ENCODE measurements at places on chromosomes 3 and 15. TPM values are rescaled to one million over a fixed set of nuclear protein-coding genes. Genes with fewer than 3 reads are reported as not detected.

The CLRN1 gene
- total RNA-seq = not detected

The AP2M1 gene
- 432 TPM for total RNA-seq

The FETUB gene
- total RNA-seq = not detected

The GOLGA6L4 gene
- 4.7 TPM for total RNA-seq

The TMEM202 gene
- total RNA-seq = not detected

The PLS1 gene
- total RNA-seq = 1.2 TPM

The TRH gene
- not detected for total RNA-seq

The EBLN2 gene
- 1.4 TPM for total RNA-seq

The ZNF621 gene
- total RNA-seq = 6.9 TPM

The PTH1R gene
- total RNA-seq = not detected

The ARGFX gene
- total RNA-seq = not detected

The PDE8A gene
- 31.5 TPM for total RNA-seq

The PLCL2 gene
- 8.9 TPM for total RNA-seq

The TNFAIP8L3 gene
- total RNA-seq = 44.4 TPM

The SLC27A2 gene
- total RNA-seq = 1.2 TPM

The SEC61A1 gene
- total RNA-seq = 228 TPM

The EIF1B gene
- 21.9 TPM for total RNA-seq

The XCR1 gene
- not detected for total RNA-seq

The SOX14 gene
- not detected for total RNA-seq

The SH2D7 gene
- not detected for total RNA-seq

The FAH gene
- 19.4 TPM for total RNA-seq

The MEX3B gene
- total RNA-seq = 3.0 TPM

The ZPLD1 gene
- not detected for total RNA-seq

The HYAL2 gene
- total RNA-seq = 505 TPM

The C3orf49 gene
- not detected for total RNA-seq

The PLA1A gene
- total RNA-seq = 4.8 TPM

The SNRPA1 gene
- 65.8 TPM for total RNA-seq

The PPP1R14D gene
- total RNA-seq = not detected

The MST1R gene
- total RNA-seq = 1.7 TPM

The C2CD4B gene
- total RNA-seq = 33.0 TPM

The GAP43 gene
- not detected for total RNA-seq

The GPR62 gene
- total RNA-seq = 0.20 TPM

The CNBP gene
- 265 TPM for total RNA-seq

The CYP19A1 gene
- total RNA-seq = not detected

The ZNF717 gene
- total RNA-seq = 1.4 TPM

The ACOX2 gene
- total RNA-seq = not detected

The ENTPD3 gene
- not detected for total RNA-seq

The UQCC5 gene
- 9.9 TPM for total RNA-seq

The CLSTN2 gene
- total RNA-seq = 0.05 TPM

The LRRIQ4 gene
- total RNA-seq = not detected

The PDZRN3 gene
- total RNA-seq = not detected

All from mammary microvascular endothelial cell (primary cell).